T1000 (cell line): ENCODE measurements at places on chromosomes 7 and 10.

- no peak for DNase-seq
These were observed 425.4 kb downstream of the EXOC4 start for GRCh38 chr7:133678137-133678814.

GRCh38 chr7:64871761-64872160, 31.3 kb upstream of the ZNF273 start:
- DNase-seq = no peak

DNA sequence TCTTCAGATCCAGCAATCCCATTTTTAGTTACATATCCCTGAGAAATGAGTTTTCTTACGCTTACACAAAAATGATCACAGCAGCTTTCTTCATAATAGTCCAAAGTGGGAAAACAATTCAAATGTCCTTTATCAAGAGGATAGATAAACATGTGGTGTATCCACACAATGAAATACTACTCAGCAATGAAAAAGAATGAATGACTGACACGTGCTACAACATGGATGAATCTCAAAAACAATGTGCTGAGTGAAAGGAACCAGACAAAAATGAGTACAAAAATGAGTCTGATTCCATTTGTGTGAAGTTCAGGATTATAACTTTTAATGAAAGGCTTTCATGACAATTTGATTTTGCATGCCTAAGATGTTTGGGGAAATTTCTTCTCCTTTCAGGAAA, 139.1 kb downstream of the WNT2 start:
- no peak for DNase-seq

DNA sequence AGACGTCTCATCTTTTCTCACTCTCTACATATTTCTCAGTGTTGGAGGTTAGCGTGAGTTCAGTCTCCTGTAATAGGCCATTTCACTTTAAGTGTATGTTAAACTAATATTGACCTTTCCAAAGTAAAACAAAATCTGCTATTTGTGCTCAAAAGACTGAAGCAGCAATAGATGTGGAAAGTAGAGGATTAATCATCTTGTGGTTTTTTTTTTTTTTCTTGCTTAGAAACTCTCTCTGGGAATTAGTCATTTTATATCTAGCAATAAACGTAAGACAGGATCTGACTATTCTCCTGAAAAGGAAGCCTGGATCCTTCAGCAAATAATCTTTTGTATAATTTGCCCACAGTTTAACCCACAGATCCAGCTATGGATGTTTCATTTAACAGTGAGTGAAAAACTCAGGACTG, 81.7 kb downstream of the NRP1 start:
- DNase-seq = no peak

GRCh38 chr10:3879073-3879472, 94.1 kb upstream of the KLF6 start:
- DNase-seq = no peak

GRCh38 chr10:42488416-42488815, 150.0 kb downstream of the ZNF33B start:
- no peak for DNase-seq

DNA sequence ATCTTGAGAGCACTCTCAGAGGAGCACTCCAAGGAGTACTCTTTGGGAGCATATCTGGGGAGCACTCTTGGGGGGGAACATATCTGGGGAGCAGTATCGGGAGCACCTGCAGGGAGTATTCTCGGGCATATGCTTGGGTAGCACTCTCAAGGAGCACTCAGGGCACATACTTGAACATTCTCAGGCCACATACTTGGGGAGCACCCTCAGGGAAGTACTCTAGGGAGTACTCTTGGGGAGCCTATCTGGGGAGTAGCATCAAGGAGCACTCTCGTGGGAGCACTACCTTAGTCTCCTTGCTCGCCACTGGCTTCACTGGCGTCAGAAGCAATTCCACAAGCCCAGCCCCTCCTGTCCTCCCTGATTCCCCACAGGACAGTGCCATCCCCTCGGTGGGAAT, 31.5 kb upstream of the TNRC18 start:
- no peak for DNase-seq

DNA sequence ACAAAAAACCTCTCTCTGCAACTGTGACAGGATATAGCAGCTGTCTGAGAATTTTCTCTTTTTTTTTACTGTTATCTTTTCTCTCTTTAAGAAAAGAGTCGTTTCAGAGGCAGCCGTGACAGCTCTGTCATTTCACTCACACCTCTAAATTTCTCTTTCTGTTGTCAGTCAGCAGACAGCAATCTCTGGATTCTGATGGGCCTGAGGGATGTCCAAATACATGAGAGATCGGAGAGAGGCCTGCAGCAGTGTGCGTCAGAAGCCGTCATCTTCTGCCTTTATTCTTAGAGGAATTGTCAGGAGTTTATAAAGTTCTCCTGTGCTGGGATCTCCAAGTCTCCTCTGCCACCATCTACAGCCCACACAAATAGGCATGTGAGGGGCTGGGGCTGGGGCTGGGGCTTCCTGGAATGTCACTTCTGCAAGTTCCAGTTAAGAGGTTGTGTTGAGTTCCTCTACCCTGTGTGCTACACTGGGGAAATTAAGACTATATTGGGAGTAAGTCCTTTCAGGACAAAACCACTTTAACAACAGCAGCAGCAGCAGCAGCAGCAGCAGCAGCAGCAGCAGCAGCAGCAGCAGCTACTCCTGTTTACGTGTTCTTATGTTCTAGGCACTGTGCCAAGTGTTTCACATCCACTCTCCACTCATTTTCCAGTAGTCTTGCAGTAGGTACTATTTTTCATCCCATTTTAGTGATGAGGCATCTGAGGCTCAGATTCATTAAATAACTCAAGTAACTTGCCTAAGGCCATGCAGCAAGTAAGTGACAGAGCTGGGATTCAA, 541.3 kb downstream of the LRMDA start:
- no peak for DNase-seq

DNA sequence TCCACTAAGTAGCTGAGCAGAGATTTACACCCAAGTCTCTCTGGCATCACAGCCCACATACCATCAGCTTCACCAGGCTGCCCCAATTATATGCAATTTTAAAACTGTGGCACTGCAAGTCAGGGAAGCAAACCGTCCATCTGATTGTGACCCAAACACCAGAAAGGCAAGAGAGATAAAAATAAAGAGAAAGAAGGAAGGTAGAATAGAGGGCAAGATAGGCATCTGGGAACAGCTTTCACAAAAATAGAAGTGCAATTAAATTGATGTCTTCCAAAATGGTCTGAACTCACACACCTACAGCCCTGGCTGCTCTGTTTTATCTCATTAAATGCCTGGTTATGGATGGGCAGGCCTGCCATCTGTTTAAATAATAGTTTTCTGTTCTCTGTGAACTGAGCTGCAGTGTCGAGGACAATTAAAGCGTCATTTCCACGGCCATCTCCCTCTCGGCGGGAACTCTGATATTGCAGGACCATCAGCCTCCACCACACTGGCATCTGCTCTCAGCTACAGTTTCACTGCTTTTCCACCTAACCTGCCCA, 509.1 kb downstream of the INHBA start:
- DNase-seq = no peak

- DNase-seq = no peak
These were observed 35.8 kb downstream of the CRCP start for GRCh38 chr7:66150471-66150870.

DNA sequence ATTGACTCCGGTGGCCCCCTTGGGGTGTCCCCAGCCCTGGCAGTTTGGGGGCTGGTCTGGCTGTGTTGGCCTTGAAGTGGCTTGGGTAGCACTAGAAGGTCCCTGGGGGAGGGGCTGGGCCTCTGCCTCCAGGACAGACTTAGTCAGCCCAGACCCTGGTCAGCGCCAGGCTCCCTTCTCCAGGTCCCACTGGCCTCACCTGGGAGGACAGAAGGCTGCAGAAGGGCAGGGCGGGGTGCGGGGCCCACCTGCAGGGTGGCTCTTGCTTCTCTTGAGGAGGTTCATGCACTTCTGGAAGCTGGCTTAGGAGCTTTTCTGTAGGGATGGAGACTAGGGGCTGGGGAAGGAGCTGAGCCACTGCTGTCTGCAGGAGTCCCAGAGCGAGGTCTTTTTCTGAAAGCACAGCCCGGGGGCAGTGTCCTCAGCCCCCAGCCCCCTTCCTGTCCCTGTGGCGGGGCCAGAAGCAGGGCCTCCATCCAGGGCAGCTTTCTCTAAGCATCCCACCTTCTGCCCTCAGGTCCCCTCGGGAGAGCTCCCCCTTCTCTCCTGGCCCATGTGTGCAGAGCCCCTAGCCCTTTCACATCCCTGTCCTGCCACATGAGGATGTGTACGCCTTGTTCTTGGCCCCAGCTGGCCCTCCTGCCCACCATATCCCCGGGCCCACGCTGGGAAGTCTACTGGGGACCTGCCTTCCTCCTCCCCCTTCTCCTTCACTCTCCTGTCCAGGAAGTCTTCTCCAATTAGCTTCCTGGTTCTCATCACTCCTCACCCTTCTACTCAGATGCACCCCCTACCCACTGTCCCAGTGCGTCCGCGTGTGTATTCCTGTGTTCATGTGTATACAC, 11.0 kb downstream of the TBATA start:
- DNase-seq = no peak

DNA sequence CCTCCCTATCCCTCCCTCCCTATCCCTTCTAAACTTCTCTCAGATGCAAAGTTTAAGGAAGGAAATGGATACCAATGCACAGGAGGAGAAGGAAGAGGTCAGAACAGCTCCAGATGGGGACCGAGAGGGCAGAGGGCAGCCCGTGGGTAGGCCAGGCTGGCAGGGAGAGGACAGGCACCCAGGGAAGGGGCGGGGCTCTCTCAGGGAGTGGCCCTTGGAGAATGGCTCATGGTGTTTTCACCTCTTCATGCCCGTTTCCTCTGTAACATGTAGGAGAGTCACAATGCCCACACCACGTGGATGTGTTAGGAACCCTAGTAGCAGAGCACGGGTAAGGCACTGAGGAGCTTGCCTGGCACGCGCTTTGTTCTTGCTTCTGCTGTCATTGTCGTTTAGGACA, 264.5 kb downstream of the CELF2 start:
- no peak for DNase-seq

DNA sequence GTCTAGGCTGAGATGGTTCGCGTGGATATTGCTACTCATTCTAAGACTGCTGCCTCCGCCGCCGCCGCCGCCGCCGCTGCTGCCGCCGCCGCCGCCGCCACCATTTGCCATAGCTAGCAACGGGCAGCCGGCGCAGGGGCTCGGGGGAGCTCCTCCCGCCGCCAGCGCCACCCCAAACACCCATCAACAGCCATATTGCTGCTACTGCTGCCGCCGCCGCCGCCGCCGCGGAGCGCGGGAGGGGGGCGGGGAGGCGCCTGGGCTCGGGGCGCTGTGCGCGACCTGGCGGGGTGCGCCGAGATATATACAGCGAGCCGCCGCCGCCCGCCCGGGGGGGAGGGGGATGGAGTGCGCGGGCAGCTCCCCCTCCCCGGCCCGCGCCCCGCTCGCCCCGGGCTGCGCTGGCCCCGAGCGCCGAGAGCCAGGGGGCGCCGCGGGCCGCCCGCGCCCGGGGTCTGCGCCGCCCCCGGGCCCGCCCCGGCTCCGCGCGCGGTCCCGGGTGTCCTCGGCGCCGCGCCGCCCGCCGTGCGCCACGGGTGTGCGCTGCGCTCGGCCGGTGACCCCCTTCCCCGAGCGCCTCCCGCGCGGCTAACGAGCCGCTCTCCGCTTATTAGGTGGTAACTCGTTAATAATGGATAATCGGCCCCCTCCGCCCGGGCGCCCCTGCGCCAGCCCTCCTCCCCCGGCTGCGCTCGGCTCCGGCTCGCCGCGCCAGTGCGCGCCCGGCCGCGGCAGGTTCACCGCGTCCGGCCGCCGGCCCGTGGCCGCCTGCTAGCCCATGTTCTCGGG, at the start of gene KCNMA1:
TSS of gene KCNMA1 (minus strand) at position 277 of the 789 bp plus-strand sequence.
- DNase-seq = peak; percentile 57

DNA sequence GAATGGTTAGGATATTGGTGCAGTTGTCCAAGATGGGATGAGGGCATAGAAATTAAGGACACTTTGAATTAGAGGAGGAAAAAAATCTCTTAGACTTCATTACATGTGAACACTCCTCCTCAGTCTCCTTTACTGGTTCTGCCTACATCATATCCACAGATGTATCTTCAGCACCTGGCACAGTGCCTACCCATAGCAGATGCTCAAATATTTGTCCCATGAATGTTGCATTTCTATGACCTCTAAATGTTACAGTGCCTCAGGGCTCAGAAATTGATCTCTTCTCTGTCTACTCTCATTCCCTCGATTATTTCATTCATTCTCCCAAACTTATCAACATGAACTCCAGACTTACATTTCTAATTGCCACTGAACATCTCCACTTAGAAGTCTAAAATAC, 17.1 kb downstream of the CNNM1 start:
- peak; percentile 15 for DNase-seq

GRCh38 chr10:33461295-33461640, 126.8 kb upstream of the NRP1 start:
- DNase-seq = no peak

DNA sequence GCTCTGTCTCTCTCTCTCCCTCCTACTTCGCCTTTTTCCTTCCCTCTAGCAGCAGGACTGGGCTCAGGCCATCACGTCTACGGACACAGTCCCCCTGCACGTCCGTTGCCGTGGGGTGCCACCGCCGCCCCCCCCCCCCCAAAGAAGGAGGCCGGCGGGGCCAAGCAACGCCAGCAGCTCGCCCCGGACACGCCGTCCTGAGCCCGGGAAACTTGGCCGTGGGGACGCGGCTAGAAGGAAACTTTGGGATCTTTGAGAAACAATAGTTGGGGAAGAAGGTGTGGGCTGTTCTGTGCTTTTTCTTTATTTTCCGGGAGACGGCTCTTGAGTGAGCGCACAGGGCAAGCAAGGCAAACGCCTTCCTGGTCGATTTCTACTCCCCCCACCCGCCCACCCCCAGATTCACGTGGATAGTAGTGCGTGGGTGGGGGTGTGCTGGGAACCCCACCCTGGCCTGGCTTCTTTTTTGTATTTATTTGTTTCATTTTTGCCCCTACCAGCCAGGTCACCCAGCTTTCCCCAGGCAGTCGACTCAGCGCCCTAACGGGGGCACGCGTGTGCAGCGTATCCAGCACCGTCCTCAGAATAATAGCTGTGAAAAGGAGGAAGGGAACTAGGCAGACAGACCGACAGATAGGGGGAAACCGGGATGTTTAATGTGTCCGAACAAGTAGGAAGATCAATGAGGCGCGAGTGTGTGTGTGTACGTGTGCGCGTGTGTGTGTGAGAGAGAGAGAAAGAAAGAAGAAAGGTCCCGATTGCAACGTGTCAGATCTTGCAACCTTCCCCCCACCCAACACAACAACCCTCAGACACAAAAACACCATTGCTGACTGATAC, 1.4 kb downstream of the MXI1 start:
- no peak for DNase-seq

DNA sequence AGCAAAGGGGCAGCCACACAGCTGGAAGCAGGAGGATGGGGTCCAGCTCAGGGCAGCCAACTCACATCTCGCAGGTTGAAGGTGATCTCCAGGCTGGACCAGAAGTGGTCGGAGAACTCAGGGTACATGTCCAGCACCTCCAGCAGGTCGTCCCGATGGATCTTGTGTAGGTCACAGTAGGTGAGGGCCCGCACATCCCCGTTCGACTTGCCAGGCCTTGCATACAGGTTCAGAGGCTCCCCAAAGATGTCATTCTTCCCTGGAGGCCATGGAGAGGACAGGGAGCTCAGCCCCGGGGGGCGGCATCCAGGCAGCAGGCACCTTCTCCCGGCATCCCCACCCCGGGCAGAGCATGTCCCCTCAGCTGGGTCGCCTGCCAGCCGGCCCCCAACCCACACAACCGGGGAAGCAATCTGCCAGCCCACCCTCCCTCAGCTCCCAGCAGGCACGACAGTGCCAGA, 29.3 kb downstream of the KCNH2 start:
- DNase-seq = no peak

GRCh38 chr7:22435105-22435504, 64.9 kb downstream of the STEAP1B start:
- no peak for DNase-seq
